Neural progenitor cell (in vitro differentiated cells): ENCODE measurements at places on chromosomes 6 and 20.

DNA sequence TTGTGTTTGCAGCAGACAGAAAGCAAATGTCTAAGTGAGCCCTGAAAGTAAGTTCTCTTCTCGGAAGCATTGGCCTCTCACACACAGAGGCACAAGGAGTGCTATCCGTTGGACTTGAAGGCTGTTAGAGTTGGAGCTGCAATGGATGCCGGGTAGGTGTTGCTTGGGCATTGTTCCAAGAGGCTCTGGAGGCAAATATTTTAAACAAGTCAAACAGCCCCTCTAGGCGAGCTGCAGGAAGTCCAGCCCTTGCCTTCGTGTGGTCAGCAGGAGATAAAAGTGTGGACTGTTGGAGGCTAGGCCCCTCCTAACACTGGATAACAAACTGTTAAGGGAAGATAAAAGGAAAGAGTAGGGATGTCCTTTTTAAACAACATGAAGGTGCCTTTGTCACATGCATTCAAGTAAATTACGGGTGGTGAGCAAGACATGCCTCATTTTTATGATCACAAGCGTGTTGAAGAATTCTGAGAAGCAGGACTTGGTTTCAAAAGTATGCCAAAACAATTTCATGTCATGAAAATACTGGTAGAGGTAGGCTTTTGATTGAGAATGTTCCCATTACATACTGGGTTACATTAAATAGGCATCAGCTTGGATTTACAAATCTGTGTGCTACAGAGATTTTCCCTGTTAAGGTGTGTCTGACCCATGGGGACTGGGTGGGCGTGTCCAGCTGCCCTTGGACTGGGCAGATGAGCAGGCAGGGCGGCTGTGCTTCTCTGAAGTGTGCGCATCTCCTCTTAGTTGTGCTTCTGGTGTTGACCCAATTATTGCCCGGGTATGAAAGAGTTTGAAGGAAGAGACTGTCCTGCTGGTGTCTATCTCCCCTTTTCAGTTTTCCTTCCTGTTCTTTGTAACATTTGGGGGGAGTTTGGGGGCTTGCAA is 57.5 kb downstream of the RREB1 start:
- DNase-seq: no peak

DNA sequence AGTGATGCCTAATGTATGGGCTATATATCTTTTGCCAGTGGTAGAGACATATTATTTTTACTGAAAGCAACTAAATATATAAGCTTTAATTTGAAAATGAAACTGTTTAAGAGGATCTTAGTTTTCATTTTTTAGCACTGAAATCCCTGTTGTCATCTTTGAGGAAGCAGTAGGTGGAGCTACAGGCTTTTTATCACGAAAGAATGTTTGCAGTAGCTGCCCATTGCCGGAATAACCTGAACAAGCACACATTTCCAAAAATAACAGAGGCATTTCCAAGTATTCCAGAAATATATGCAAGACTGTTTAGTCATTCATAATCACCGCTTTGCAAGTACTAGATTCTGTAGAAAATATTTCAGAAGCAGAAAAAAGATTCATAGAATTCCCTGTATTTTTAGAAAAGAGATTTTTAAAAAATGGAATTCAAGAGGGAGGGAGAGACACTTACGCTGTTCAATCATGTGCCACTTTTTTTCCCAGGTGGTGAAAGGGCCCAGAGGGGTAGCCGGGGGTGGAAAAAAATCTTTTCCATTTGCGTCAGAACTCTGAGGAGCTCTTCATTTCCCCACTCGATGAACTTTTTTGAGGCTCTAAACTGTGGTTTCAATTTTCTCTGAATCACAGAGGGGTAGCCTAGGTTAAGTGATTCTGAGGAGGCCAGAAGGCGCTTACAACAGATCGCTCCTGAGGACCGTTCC is 142.5 kb upstream of the FERMT1 start:
- peak; percentile 42 for DNase-seq

DNA sequence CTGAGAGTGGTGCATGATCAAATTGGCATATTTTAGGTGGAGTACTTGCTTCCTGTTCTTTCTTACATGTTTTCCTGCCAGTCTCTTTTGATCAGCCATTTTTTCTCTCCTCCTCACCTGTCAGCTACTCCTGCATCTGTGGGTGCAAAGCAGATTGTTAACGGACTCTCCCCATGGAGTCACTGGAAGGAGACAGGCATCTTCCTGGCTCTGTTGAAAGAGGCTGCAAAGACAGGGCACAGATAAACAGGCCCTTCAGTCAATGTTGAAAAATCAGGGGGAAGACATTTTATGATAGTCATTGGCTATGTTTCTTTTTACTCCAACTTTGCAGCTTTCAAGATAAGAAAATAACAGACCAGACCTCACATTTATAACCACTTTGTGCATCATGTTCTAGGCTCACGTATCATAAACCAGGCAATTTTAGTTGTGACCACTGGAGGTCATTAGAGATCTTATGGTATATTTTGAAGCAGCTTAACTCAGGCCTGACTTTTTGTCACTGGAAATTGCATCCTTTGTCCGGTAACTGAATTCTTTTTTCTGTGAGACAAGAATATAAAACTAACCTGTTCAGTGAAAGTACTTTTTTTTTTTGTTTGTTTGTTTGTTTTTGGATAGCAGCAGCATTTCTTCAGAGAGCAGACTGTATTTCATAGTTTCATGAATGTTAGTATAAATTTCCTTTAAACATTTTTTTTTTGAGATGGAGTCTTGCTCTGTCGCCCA is 20.1 kb downstream of the ECT2L start:
- DNase-seq: peak; percentile 67

GRCh38 chr6:150894935-150895552 is 29.5 kb downstream of the MTHFD1L start:
- DNase-seq: peak; percentile 13

DNA sequence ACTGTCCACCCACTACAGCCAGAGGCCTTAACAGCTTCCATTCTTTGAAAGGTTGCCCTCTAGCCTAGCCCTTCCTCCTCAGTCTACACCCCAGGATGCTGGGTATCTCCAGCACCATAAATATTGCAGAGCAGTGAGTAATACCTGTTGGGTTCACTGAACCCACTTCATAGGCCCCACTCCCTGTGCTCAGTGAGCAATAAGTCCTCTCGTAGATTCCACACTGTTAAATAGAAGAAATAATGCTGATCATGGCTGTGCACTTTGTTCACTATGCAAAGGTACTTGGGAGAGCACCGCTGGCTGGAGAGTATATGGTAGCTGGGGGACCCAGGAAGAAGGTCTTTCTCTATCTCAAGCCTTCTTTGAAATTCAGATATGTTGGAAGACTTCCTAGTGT is 87.3 kb downstream of the RSPH3 start:
- DNase-seq: no peak

DNA sequence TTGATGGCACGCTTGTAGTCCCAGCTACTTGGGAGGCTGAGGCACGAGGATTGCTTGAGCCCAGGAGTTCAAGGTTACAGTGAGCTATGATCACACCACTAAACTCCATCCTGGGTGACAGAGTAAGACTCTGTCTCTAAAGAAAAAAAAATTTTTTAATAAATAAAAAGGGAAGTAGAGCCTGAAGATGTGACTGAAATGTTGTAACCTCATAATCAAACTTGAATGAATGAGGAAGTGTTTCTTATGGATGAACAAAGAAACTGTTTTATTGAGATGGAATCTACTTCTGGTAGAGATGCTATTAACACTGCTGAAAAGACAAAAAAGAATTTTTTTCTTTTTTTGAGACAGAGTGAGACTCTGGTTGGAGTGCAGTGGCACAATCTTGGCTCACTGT is 6.7 kb downstream of the MAK start:
- no peak for DNase-seq

DNA sequence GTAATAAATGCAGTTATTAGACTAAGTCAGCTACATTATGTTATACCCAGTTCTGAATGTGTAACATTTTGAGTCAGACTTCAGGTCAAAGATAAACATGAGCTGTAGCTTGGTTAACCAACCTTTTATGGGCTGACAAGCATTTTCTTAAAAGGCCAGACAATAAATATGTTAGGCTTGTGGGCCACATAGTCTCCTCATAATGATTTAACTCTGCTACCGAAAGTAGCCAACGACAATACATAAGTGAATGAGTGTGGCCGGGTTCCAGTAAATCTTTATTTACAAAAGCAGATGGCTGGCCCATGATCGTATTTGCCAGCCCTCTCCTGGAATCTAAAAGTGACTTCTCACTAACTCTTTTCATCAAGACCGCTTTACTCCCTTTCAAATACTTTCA is 49.9 kb downstream of the ATG5 start:
- no peak for DNase-seq

GRCh38 chr6:52976149-52976548 is 18.9 kb downstream of the GSTA4 start:
- no peak for DNase-seq

DNA sequence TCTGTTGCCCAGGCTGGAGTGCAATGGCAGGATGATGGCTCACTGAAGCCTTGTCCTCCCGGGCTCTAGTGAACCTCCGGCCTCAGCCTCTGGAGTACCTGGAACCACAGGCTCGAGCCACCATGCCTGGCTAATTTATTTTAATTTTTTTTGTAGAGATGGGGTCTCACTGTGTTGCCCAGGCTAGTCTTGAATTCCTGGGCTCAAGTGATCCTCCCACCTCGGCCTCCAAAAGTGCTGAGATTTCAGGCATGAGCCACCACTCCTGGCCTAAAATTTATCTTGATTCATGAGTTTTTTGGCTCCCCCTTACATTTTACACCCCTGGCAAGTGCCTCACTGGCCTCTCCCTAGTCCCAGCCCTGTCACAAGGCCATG is 2.5 kb upstream of the SLC29A1 start:
- DNase-seq: no peak

GRCh38 chr6:139577124-139577762 is 202.8 kb upstream of the CITED2 start:
- no peak for DNase-seq

DNA sequence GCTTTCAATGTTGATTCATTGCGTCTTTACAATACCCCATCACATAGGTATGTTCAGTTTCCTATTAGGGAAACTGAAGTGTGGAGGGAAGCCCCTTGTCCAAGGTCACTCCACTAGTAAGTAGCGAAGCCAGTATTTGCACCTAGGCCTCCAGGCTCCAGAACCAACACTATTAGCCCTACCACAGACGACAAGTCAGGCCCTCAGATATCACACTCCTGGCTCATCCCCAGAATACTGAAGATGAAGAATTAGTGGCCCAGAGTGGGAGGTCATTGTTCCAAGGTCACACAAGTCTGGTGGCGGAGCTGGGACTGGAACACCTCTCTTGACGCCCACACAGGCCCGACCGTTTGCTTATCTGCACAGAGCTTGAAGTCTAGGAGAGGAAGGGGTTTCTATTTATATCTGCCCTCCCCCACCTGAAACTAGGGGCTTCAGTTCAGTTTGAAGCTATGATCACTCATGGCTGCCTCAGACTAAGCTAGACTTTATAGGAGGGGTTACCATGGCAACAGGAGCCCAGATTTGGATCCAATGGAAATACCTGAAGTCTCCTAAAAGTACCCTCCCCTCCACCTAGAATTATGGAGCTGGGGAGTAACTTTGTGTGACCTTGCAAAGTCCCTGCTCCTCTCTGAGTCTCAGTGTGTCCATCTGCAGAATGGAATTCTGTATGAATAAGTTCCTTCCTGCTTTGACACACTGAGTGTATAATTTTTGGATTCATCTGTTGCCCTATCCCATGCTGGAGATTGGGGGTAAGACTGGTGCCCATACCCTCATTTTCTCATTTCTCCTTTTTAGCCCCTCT is 2.2 kb downstream of the SNTA1 start:
- DNase-seq: peak; percentile 61

- DNase-seq: peak; percentile 18
These were observed 121.9 kb downstream of the INSM1 start for GRCh38 chr20:20489648-20490341.

DNA sequence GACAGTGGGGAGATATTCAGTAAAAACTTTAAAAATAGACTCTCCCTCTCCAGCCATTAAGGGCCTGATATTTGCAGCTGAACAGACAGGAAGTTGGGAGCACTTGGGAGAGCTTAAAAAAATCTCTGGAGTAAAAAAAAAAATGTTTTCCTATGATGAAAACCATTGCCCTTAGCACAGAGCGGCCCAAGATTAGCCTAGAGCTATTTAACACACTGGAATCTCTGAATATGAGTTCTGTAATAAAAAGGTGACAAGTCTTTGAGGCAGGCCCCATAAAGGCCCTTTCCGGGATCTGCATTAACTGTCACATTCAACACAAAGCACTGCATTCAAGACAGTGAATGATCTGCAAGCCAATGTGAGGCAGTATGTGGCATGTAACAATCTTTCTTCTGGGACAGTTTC is 393.7 kb downstream of the ZFAND3 start:
- no peak for DNase-seq

DNA sequence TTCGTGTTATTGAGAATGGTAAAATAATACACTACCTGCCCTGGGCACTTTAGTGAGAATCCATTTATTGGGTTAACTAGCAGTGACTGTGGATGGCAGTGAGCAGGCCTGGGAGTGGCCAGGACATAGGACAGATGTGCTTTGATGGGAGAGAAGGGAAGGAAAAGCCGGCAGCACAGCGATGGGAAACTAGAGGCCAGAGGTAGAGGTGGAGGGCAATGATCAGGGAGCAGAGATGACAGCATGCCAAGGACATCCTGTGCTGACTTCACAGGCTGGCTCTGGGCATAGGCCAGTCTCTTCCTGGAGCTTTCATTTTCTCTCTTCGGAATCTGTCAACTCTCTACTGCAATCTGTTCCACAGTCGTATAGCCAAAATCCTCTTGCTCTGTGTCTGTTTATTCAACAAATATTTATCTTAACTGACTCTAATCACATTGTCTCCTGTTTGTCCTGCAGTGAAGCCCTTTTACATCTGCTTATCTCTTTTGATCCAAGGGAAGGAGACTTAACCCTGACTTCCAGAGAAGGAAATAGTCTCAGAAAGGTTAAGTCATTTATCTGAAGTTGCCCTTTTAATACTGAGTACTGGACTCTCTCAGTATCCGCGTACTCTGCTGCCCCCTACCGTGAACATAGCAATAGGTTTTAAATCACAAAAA is 18.4 kb upstream of the MMP24 start:
- DNase-seq: peak; percentile 85

DNA sequence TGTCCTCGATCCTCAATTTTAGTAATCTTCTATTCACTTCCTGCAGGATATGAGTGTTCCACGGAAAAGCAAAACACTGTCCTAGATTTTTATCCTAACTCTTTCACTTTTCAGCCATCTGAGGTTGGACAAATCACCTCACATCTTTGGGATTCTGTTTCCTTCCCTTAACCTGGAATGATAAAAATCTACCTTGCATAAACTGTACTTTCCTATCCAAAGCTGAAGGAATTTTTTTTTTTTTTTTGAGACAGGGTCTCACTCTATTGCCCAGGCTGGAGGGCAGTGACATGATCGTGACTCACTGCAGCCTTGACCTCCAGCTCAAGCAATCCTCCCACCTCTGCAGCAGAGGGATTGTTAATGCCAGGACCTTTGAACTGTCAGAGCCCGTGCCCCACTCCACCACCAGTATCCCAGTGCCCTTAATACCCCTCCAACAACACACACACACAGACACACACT is 20.5 kb downstream of the CAPN11 start:
- DNase-seq: no peak

- DNase-seq: peak; percentile 88
These were observed at the start of gene BHLHE23 for GRCh38 chr20:63006540-63007359. TSS of gene BHLHE23 (minus strand) at chr20:63006964. CDS start at chr20:63006774, 190 bp downstream.
